ENCODE measurements at places on chromosomes 7 and 10. TPM values are rescaled to one million over a fixed set of nuclear protein-coding genes. Genes with fewer than 3 reads are reported as not detected.

The NEUROG3 gene
- not detected for total RNA-seq

The KAZALD1 gene
- total RNA-seq: 23.5 TPM

The FKBP6 gene
- total RNA-seq: under 0.01 TPM

The PRLHR gene
- not detected for total RNA-seq

The GNGT1 gene
- total RNA-seq: not detected

The AP5Z1 gene
- total RNA-seq: 13.6 TPM

The SFRP4 gene
- total RNA-seq: 28.7 TPM

The LLCFC1 gene
- not detected for total RNA-seq

The RBM20 gene
- 6.3 TPM for total RNA-seq

The NXPH1 gene
- total RNA-seq: not detected

The GIMAP6 gene
- 15.7 TPM for total RNA-seq

The AGBL3 gene
- total RNA-seq: 4.2 TPM

The IGF2BP3 gene
- 59.0 TPM for total RNA-seq

The CAMK1D gene
- 2.1 TPM for total RNA-seq

The ACBD7 gene
- total RNA-seq: 1.6 TPM

The RAB11FIP2 gene
- 17.7 TPM for total RNA-seq

The AKR1D1 gene
- total RNA-seq: not detected

The CALML5 gene
- not detected for total RNA-seq

The CDC14C gene
- not detected for total RNA-seq

The PPP1R17 gene
- total RNA-seq: not detected

The HPS1 gene
- 8.9 TPM for total RNA-seq

The ZP3 gene
- not detected for total RNA-seq

The PAPOLB gene
- under 0.01 TPM for total RNA-seq
